ENCODE measurements at places on chromosomes 4 and X.

GRCh38 chrX:27883468-27884092 lies 75.8 kb downstream of the MAGEB10 start:
- no peak for DNase-seq

DNA sequence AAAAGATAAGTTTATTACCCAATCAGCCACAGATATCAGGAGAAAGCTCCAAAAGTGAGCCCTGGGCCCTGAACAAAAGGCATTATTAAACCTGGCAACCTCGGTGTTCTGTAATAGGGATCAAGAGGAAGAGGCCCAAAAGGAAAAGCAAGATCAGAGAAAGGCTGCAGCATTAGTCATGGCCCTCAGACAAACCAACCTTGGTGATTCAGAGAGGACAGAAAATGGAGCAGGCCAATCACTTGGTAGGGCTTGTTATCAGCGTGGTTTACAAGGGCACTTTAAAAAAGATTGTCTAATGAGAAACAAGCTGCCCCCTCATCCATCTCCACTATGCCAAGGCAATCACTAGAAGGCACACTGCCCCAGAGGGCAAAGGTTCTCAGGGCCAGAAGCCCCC lies 75.7 kb downstream of the AGTR2 start:
- no peak for DNase-seq

GRCh38 chr4:154277172-154277571 lies 214.4 kb downstream of the DCHS2 start:
- no peak for DNase-seq

- no peak for DNase-seq
These were observed 22.8 kb downstream of the CFAP99 start for GRCh38 chr4:2441393-2442174.

DNA sequence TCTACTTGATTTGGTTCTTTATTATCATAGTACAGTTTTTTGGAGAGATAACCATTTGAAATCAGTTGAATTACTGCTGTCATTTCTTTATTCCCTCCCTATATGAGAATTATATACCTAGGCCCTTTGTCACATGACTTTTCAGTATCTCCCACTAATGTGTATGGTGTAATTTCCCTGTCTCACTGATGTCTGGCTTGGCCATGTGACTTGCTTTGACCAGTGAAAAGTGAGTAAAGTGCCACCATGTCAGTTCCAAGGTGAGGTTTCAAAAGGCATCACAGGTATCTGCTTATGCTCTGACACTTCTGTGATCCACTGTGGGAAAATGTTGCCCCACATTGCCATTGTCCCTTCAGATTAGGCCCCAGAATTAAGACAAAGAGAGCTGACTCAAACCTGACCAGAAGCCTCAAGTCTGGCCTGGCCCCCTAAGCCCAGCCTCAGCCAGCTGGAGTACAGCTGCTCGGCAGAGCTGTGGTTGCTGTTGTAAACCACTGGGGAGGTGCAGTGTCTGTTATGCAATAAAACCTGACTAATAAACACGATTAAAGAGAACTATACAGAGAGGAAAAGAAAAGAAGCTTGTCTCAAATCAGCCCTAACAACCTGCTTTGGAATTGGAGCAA lies 27.5 kb downstream of the SETD7 start:
- DNase-seq: no peak

DNA sequence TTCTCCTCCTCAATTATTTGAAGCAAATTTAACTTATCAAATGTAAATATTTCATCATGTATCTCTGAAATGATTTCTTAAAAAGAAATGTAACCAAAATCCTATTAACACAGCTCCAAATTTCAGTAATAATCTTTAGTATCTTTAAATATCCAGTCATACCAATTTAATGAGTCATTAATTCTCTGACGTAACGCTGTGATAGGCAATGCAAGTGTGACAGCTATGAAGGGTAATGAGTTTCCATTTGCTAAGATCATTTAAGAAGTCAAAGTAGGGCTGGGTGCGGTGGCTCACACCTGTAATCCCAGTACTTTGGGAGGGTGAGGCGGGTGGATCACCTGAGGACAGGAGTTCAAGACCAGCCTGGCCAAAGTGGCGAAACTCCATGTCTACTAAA lies 15.6 kb downstream of the RPS3A start:
- DNase-seq: no peak

- no peak for DNase-seq
These were observed 2.7 kb downstream of the GSX2 start for GRCh38 chr4:54102531-54103106.

DNA sequence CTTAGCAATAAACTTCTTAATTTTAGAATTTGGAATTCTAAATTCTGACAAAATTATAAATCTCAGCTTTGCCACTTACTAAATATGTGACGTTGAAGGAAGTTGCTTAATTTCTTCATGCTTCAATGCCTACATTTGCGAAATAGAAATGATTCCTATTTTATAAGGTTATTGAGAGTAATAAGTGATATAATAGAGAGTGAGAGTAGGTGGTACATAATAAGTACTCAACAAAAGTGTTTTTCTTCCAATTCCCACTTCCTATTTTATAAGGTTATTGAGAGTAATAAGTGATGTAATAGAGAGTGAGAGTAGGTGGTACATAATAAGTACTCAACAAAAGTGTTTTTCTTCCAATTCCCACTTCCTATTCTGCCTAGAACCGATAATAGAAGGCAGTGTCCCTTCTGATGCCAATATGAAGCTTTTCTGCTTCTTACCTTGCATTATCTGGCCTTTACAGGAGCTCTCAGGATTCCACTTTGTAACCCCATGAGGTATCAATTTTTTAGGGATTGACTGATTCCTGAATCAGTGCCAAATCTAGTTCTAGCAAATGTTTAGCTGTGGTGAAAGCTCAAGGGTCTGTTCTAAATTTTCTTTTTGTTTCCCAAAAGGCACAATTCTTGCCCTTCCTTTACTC lies 31.4 kb downstream of the VSIG4 start:
- DNase-seq: no peak

GRCh38 chrX:6187256-6187655 lies 41.4 kb downstream of the NLGN4X start:
- DNase-seq: no peak

GRCh38 chr4:122662701-122663100 lies 41.8 kb upstream of the IL21 start:
- no peak for DNase-seq

GRCh38 chr4:88697141-88697540 lies 488 bp downstream of the NAP1L5 start:
- no peak for DNase-seq

- no peak for DNase-seq
These were observed 36.2 kb downstream of the DCX start for GRCh38 chrX:111375747-111376146.

DNA sequence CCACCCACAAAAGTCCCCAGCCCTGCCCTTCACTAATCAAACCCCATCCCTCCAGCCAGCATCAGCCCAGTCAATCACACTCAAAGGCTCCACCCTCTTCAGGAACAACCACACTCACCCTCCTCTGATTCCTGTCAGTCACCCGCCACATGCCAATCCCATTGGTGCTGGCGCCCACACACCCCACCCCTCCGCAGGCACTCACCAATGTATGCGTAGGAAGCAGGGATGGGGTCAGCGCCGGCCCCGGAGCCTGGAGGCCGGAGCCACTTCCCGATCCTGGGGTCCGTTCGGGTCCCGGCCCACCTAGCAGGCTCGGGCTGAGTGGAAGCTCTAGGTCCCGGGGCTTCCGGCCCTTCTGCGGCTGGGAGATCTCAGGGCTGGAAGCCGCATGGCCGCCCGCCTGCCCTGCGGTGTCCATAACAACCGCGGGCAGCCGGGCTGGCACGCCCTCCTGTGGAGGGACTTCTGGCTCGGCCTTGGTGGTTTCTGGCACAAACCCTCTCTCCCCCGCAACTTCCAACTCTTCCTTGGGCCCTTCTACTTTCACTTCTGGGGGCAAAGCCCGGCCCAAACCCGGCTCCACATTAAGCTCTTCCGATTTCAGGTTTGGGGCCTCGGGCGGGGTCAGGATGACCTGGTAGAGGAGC lies 7.9 kb upstream of the CFP start:
- no peak for DNase-seq

GRCh38 chr4:167897116-167897515 lies 195.2 kb upstream of the ANXA10 start:
- DNase-seq: no peak

DNA sequence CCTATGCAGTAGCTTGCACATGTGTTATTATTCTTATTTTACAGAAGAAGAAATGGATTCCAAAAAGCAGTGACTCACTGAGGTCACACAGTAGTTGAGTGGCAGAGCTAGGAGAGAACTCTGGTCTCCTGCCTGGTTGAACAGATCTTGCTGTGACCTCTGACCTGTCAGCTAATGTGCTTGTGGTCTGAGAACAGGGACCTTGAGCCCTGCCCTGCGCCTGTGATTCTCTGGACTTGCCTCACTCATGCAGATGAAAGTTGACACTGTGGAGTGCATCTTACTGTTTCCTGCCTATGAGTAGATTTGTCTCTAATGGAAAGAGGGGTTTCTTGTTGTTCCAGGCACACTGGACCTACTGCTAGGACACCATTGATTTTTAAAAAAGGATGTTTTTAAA lies 32.3 kb downstream of the ETNPPL start:
- no peak for DNase-seq

DNA sequence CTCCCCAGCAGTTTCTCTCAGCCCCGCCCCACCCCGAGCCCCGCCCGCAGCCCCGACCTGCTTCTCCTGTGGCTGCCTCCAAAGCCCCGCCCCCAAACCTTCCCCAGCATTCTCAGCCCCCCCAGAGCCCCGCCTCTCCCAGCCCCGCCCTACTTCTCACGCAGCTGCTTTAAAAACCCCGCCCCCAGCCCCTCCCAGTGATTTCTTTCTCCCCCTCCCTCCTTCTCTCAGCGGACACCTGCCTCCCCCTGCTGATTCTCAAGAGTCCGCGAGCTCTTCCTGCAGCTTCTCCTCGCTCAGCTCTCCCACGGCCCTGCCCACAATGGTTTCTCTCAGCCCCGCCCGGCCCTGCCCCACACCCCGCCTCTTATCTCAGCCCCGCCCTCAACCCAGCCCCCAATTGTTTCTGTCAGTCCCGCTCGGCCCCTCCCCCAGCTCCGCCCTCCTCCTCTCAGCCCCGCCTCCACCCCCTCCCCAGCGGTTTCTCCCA lies 636 bp upstream of the EOLA1 start:
- DNase-seq: peak; percentile 76

DNA sequence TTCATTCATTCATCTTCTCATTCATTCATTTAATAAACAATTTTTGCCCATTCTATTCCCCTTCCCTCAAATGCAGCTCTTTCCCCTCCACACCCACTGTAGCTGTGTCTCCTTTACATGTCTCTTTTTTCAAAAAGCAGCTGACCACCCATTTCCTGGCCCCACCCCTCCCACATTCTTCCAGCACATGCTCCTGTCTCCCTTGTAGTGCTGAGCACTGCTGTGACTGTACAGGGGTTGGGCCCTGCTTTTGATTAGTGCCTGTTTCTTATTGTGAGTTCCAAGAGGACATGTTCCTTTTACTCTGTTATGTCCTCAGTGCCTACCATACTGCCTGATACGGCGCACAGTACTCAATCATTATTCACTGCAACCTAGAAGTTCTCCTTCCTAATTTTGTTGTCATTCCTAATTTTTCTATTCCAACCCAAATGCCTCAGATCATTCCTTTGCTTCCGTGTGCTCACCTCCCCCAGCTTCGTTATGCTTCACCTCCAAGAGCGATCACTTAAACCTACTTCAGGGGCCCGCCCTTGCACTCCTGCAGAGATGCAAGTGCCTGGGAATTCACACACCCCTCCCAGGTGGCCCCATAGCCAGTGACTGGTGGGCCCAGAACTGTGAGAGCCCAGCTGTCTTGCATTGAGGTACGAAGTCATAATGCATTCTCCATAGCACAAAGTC lies 152.2 kb downstream of the STK32B start:
- no peak for DNase-seq

GRCh38 chr4:180219080-180219479 lies 2024.1 kb upstream of the TENM3 start:
- DNase-seq: no peak

DNA sequence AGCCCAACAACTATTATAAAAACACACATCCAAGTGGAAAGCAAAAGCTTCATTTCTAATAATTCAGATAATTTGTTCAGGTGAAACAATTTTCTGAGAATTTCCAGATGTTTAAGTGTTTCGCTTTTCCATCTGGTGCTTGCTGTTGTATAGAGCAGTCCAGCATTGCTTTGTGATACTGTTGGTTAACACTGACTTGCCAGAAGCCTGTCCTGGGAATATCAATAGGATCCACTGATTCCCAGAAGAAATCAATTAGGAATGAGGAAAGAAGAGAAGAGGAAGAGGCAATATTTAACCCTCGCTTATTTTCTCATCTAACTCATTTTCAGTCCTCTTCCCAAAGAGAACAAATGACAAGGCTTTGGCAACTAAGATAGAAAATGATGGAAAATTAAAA lies 94.9 kb upstream of the DDIT4L start:
- no peak for DNase-seq

DNA sequence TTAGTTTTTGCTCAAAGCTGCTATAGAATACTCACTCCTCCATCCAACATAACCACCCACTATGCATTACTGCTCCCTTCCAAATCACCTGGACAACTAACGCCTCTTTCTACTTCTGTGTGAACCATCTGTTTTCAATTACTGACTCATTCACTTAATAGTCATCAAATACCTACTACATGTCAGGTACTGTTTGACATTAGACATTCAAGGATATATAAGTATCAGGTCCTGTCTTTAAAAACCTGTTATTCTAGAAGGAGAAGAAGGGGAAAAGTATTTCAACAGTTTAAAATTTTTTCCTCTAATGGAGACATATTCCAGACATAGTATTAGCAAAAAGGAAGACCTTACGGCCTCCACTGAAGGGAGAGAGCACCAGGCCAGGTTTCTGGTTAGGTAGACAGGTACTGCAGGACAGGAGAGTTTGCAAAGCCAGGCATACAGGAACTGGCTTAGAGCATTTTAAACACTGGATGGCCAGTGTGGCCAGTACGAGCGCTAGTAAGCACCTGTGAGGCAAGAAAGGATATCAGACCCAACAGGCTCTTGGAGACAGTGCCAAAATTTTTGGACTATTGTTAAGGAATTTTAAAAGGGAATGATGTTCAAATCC lies 39.0 kb downstream of the SH3RF1 start:
- no peak for DNase-seq

- no peak for DNase-seq
These were observed 128.0 kb downstream of the SNCA start for GRCh38 chr4:89708903-89709421.

GRCh38 chrX:7190157-7190556 lies 42.2 kb upstream of the PUDP start:
- no peak for DNase-seq
